Stimulated activated CD8-positive, alpha-beta memory T cell treated with anti-CD3 and anti-CD28 coated beads, Interleukin-2, amount 100 ng/mL, for 1 hour (primary cell): ENCODE measurements at places on chromosomes 5 and 9.

- no peak for DNase-seq
Observed at GRCh38 chr5:176713409-176713808, 66.1 kb downstream of the TSPAN17 start.

GRCh38 chr9:75803130-75803529, 87.3 kb upstream of the PCSK5 start:
- DNase-seq: no peak

DNA sequence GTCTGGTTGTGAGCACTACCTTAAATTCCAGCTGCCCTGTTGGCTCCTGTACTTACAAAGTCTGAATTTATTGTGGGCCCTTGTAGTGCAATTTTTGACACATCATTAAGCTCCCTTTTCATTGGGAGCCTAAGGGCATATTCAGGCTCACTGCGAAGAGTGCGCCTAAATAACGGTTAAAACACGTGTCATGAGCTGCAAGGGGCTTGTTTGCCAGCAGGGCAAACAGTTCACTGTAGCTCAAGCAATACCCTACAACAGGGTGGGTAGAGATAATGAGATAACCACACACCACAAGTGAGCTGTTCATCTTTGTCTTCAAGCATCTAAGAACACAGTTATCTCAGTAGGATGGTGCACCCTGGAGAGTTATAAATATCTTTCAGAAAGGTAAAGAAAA, 214.2 kb downstream of the SLF1 start:
- DNase-seq: no peak

DNA sequence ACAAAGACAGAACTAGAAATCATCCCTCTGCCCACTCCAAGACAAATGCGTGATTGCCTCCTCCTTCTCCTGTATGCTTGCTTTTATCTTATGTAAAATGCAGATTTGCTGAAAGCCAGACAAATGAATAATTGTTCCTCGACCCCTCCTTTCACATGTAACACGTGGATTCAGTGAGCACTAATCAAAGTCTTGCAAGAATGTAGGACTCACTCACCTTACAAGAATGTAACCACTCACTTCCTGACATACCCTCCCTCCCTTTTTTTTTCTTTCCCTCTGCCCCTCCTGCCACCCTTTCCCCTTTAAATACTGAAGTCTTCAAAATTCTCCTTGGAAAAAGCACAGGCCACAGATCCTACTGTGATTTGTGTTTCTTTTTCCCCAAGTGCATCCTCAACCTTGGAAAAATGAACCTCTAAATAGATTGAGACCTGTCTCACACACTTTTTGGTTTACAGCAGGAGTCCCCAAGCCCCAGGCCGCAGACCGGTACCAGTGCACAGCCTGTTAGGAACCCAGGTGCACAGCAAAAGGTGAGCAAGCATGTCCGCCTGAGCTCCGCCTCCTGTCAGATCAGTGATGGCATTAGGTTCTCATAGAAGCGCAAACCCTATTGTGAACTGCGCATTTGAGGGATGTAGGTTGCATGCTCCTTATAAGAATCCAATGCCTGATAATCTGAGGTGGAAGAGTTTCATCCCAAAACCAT, 29.4 kb upstream of the HSD17B3 start:
- no peak for DNase-seq

- no peak for DNase-seq
Observed at GRCh38 chr5:165527577-165527976, 2022.2 kb downstream of the MAT2B start.

GRCh38 chr5:122030251-122030650, 47.8 kb downstream of the LOX start:
- no peak for DNase-seq
